ENCODE measurements at places on chromosomes 3 and 15. TPM values are rescaled to one million over a fixed set of nuclear protein-coding genes. Genes with fewer than 3 reads are reported as not detected.
A peak's percentile ranks its signal among the peaks of the same experiment; 100 is the strongest.

DNA sequence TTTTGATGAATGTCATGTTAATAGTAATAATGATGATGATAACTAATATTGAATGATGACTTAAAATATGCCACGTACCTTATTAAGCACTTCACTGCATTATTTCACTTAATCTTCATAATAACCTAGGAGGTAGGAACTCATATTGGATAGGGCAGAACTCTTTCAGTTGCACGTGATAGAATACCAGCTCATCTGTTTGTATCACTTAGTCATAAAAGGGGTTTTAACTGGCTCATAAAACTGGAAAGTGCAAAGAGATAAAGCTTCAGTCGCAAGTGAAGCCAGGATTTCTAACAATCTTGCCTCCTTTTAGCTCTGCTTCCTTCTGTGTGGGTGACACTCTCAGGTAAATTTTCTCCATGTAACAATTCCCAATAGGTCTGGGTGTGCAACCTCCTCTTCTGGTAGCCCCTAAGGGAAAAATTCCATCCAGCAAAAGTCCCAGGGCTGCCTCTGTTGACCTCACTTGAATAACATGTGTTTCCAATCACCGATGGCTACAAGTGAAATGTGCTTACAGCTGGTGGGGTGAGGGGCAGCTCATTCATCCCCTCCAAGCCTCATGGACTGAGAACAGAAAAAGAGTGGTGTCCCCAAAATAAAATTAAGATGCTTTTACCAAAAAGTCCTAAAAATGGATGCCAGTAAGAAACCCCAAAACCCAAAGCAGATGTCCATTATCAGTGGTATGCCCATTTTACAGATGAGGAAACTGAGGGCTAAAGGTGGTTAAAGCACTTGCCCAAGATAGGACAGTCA, 9.3 kb downstream of the GXYLT2 start:
- no peak for DNase-seq

- DNase-seq = no peak
Measured at GRCh38 chr3:139340784-139341183, 3.0 kb upstream of the MRPS22 start.

DNA sequence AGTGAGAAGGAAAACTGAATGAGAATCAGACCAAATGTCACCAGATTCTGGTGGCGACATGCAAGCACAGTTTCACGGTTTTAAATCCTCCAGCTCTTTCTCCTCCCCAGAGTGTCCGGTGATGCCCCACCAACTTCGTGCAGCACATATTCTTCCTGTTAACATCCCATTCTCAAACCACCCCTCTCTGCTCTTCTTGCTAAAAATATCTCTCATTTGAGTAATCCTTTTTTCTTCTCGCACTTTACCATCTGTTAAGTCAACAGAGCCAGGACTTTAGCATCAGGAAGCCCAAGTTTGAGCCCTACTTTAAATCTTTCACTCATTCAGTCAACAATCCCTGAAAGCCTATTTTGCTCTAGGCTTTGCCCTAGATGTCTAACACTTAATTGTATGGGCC, 68.2 kb upstream of the VGLL4 start:
- DNase-seq = no peak

DNA sequence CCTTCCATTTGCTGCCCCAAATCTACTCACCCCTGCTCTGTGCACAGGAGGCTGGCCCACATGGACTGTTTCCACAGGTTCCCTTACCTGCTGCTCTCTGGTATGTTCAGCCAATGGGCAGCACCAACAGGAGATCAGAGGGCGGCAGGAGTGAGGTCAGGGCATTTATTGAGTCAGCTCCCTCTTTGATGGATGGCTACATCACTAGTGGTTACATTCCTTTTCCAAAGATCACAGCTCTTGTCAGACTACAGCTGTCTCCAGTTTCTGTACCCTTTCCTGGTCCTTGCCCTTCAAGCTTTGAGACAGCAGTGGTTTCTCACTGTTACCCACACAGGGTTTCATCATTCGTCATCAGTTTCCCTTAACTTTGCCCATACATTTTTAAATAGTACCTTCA, 325.1 kb downstream of the SUCLG2 start:
- no peak for DNase-seq

- no peak for DNase-seq
Measured at GRCh38 chr3:53617893-53618523, 123.6 kb downstream of the CACNA1D start.

DNA sequence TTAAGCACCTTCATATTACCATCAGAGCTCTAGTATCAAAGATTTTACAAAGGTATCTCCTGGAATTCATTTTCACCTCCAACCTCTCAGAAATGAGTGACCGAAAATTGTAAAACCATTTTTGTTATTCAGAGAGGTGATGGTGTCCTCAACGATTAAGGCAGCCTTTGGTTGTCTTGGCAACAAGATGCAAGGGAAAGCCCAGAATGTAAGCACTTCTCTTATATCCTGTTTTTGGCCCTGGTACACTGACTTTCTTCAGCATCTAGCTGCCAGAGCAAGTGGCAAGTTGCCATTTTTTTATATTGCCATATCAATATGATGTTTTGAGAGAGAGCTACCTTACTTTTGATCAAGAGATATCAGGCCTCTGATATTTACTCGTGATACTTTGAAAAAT, 384.9 kb upstream of the NECTIN3 start:
- DNase-seq = no peak

DNA sequence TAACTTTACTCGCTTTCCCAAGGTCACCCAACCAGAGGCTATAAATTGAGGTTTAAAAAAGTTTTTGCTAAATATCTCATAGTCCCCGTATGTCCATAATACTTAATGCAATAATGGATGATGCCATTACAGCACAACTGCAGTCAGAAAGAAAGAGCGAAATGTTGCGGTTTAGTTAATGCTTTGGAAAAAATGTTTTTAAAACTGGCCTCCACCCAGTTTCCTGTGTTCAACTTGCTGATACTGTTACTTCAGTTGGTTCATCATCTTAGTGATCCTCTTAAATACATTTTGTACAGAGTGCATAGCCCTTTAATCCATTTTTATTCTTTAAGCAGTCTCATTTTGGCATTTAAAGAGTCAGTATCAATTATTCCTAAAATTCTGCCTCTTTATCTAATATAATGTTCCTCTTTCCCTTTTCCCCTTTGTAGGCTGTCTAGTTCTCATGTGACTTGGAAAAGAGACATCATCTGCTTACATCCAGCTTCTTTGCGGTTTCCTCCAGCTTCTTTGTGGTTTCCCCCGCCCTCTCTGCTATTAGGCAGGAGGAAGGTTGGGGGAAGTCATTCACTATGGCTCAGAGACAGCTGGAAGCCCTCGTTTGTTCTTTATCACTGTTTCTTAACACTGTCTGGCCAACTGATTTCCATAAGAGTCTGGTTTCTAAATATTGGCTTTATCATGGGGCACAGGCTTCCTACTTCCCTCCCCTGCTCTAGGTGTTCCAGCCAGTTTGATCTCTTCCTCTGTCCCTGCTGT, 154.3 kb downstream of the GOLIM4 start:
- DNase-seq = no peak

- DNase-seq = no peak
Measured at GRCh38 chr3:169813278-169813677, 574 bp upstream of the LRRC34 start.

GRCh38 chr3:157920822-157921700, 185.2 kb downstream of the SHOX2 start:
- DNase-seq = no peak

GRCh38 chr3:173467501-173467900, 70.0 kb downstream of the NLGN1 start:
- no peak for DNase-seq

DNA sequence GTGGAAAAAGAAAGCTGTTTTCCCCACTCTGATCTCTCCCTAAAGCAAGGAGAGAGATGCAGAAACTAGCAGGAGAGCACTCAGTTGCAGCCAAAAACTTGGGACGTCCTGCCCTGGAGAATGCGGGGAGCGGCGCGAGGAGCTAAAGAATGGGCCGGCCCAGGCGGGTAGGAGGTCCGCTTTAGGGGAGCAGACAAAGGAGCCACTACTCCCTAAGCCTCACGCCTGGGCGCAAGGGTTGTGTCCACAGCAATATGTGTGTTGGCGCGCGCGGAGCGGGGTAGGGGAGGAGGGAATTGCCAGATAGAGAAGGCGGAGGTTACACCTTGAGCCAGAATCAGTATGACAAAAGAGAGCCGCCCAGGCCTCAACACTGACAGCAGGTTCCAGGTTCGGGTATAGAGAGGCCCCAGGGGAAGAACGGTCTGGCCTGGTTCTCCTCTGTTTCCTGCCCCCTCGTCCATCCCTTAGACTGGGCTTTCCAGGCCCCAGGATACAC, 2.9 kb downstream of the WNT5A start:
- no peak for DNase-seq

- no peak for DNase-seq
Measured at GRCh38 chr3:94548581-94549316, 485.9 kb downstream of the NSUN3 start.

DNA sequence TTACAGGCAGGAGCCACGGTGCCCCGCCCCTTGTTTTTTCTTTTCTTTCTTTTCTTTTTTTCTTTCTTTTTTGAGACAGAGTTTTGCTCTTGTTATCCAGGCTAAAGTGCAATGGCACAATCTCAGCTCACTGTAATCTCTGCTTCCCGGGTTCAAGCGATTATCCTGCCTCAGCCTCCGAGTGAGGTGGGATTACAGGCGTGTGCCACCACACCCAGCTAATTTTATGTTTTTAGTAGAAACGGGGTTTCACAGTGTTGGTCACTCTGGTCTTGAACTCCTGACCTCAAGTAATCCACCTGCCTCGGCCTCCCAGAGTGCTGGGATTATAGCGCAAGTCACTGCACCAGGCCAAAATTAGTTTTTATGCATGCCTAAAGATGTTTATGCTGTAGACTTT, 2.5 kb downstream of the RPL35A start:
- no peak for DNase-seq

GRCh38 chr3:46935989-46936558, 40.5 kb downstream of the CCDC12 start:
- no peak for DNase-seq

GRCh38 chr15:91942720-91943394, 89.3 kb downstream of the SLCO3A1 start:
- no peak for DNase-seq

DNA sequence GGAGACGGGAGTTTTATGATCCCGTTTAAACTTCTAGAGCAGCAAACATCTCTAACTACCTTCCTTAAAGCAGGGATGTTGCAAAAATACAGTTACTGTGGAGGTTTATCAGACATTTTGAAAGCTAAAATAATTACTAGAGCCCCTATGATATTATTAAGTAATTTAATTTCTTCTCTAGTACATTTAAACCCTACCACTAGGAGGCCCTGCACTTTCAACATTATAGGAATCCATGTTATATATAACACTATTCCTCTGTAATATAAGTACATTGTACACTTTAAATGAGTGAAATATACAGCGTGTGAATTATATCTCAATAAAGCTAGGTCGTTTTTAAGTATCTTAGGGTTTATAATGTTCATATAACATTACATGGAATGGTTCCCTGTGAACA, 11.5 kb downstream of the SETMAR start:
- no peak for DNase-seq

GRCh38 chr3:88003115-88003755, 55.6 kb downstream of the CGGBP1 start:
- DNase-seq = peak; percentile 32

GRCh38 chr3:111999484-112000324, 982 bp downstream of the TAGLN3 start:
- no peak for DNase-seq

DNA sequence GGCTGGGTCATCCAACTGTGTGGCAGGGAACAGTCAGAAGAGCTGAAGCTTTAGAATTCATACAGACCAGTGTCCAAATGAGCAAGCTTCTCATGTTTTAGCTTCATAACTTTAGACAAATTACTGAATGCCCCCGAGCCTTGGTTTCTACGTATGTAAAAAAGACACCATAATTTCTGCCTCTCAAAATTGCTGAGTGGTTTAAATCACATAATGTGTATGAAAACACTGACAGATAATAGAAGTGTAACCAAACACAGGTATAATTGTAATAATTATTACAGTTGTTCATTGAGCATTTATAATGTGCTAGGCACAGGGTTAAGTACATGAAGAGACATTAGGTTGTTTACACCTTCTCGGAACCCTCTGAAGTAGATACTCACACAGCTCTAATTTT, 207.2 kb downstream of the IGSF11 start:
- DNase-seq = no peak

DNA sequence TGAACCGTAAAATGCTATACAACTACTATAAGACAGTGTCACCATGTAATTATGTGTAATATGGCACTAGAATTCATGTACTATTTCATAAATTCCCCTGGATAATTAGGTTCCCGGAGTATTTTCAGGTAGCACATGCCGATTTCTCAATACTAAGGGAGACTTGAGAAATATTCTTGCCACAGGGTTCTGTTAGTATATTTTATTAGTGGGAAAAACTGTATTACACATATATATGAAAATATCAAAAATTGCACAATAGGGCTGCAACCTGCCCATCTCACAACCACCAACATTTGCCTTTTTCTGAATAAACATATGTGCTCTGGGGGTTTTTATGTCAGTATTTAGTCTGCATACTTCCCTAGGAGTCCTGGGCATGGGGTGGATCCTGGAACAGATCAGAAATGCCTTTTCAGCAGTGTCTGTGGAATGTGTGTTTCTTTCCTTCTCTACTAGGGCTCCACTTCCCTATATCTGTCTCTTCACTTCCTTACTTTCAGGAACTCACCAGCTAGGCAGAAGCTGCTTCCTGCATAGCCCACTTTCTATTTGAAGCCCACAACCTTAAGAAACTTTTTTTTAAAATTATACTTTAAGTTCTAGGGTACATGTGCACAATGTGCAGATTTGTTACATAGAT, 87.5 kb downstream of the RPL39L start:
- no peak for DNase-seq

DNA sequence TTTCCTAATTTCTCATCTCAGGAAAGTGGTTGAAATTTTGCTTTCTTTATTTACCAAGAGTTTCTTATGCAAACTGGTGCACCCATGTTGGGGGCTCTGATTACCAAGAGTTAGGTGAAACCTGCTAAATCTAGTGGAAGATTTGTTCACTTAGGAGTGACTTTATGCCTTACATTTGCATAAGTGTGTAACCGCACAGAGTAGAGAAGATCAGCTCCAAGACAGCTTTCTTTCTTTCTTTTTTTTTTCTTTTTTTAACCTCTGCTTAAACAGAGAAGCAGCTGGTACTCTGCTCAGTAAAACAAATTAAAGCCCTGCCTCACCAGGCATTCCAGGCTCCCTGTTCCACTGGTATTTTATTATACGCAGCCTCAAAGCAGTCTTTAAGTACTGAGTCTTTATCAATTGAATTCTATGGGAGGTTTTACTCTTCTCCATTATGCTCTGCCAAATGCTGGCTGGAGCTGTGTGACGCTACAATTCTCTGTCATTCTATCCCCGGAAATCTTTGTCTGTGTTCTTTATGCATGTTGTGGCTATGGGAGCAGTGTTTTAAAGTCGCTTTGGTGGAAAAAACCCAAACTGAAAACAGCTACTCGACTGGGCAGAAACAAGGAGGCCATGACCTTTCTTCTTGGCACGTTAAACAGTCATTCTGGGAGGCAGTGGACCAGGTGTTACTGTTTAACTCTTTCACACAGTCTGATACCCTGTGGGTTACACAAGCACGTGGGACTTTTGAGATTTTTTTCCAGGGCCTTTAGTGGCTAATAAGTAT, 55.2 kb upstream of the GBE1 start:
- no peak for DNase-seq

Gene PFKFB4
- 19.2 TPM for total RNA-seq

Gene CCNB2
- total RNA-seq = 99.2 TPM

Gene ZIC1
- total RNA-seq = 54.3 TPM

Gene MORC1
- total RNA-seq = not detected

Gene VGLL3
- total RNA-seq = 6.1 TPM

Gene MST1
- 18.1 TPM for total RNA-seq

Gene LXN
- total RNA-seq = 8.2 TPM

Gene AGBL1
- total RNA-seq = 0.05 TPM

Gene SH3GL3
- total RNA-seq = 1.4 TPM

Gene TM4SF18
- not detected for total RNA-seq

Gene EAF1
- total RNA-seq = 24.9 TPM
